ENCODE measurements at places on chromosomes 6 and 20.
A peak's percentile ranks its signal among the peaks of the same experiment; 100 is the strongest.

DNA sequence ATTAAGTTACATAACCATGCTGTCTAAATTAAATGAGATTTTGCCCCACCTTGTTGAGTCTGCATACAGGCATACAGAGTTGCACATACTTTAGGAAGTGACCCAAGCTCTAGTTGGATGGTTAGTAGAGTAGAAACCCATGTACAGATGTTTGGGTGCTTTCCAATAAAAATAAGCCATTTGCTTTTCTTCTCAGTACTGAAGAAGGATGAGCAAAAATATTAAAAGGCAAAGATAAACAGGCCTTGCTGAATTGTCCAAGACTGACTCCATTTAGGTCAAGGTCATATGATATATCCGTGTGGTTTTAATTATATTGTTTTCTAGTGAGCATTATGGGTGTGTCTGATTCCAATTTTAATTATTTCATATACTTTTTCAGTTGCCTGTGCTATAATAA, 589.4 kb downstream of the RFPL4B start:
- DNase-seq: no peak

- DNase-seq: no peak
Measured at GRCh38 chr20:57350081-57350710, 859 bp upstream of the RAE1 start.

GRCh38 chr20:32111753-32112152, 2.2 kb downstream of the TM9SF4 start:
- DNase-seq: no peak

- DNase-seq: no peak
Measured at GRCh38 chr6:21265730-21266044, 327.9 kb upstream of the SOX4 start.

GRCh38 chr6:28277746-28278145, 3.6 kb upstream of the PGBD1 start:
- DNase-seq: no peak

- DNase-seq: no peak
Measured at GRCh38 chr6:169024047-169024660, 229.5 kb downstream of the THBS2 start.

GRCh38 chr20:49115564-49115963, 69.5 kb downstream of the CSE1L start:
- DNase-seq: no peak

- DNase-seq: no peak
Measured at GRCh38 chr6:1039746-1040145, 272.2 kb upstream of the FOXQ1 start.

DNA sequence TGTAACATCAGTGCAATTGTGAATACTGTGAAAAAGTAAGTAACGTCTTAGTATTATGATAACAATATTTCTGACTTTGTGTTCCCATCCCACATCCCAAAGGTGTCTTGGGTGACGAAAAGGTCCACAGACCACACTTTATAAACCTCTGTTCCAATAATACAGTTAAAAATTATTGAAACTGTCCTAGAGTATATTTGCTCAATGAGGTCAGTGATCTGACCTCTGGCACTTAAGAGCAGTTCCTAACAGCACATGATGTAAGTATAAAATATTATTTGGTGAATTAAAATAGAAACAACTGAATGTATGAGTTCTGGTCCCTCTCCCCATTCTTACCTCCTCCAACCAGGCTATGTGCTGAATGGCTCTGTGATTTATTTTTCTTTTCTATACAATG, 566.4 kb upstream of the MMS22L start:
- no peak for DNase-seq

GRCh38 chr6:119145111-119145510, 66.6 kb upstream of the FAM184A start:
- no peak for DNase-seq

- DNase-seq: no peak
Measured at GRCh38 chr6:125974214-125974866, 12.0 kb upstream of the TRMT11 start.

DNA sequence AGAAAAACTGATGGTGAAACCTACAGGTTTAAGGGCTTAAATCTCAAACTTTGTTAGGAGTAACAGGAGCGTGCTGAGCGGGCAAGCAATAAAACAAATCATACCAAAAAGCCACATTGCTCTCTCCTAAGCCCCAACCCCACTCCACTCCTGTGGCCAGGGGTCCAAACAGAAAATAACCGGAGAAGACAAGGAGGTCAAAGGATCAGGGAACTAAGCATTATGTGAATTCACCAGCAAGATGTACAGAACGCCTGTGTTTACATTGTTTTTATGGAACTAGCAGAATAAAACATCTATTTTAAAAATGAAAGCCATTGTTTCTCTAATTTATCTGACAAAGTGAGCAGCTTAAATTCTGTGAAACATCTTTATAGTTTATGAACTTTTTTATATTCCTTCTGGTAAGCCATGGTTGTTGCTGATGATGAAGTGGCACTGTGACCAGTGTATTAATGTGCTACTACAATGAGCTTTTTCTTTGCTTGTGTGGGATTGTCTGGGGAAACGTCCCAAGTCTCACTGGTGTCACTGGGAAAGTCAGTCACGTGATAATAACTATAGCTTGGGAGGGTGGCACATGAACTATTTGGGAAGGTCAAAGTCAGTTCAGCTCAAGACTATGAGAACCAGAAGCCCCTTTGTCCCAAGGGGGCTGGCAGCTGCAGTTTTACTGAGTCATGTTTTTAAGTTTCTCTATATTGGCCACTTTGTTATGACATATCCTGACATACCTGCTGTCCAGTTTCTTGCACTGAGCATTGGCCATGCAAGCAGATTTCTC, 9.8 kb downstream of the FAM210B start:
- no peak for DNase-seq

DNA sequence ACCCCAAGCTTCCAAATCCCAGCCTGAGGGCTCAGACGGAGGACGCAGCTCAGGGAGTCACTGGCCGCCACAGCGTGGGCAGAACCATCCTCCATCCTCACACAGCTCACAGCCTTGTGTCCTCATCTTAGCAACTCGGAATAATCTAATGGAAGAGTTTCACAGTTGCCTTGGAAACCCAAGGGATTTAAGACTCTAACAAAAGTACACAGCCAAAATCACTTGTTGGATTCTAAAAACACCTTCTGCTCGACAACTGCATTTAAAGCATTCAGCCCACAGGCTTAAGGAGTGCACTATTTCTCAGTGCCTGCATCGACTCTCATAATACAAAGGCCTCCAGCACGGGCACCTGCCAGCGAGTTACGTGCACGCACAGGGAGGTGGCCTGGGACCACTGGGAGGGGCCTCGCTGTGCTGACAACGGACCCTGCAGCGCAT, 45.4 kb downstream of the ZBTB46 start:
- no peak for DNase-seq

DNA sequence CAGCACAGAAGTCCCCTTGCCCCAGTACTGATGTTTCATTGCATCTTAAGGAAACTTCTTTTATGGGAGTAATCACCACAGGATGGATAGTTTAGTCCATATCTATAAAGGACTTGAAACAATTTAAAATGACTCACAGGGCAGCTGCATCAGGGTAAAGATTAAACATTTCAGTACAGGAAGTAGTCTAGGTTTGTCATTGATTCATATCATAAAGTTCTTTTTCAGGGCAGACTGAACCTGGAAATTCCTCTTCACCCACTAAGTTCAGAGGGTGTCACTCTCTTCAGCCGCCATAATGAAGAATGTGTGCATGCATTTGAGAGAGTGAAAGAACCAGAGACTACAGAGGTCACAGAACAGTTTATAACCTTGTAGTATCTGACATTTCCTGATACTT, 296.3 kb upstream of the JAG1 start:
- DNase-seq: no peak

DNA sequence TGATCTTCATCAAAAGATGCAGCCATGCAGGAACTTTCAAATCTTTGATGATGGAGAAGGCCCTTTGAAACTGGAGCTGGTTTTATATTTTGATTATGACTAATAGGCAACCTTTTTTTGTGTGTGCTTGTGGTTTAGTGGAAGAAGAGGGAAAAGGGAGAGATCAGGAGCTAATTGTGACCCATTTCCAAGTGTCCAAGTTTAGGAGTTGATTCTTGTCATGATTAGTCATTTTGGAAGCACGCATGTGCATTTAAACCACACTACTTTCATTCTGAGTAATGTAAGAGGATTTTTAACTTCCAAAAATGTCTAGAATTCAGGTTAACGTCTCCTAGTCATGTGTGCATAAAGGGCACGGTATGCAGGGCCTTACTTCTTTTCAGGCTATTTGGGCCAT, 3.5 kb downstream of the FOXO3 start:
- peak; percentile 57 for DNase-seq

DNA sequence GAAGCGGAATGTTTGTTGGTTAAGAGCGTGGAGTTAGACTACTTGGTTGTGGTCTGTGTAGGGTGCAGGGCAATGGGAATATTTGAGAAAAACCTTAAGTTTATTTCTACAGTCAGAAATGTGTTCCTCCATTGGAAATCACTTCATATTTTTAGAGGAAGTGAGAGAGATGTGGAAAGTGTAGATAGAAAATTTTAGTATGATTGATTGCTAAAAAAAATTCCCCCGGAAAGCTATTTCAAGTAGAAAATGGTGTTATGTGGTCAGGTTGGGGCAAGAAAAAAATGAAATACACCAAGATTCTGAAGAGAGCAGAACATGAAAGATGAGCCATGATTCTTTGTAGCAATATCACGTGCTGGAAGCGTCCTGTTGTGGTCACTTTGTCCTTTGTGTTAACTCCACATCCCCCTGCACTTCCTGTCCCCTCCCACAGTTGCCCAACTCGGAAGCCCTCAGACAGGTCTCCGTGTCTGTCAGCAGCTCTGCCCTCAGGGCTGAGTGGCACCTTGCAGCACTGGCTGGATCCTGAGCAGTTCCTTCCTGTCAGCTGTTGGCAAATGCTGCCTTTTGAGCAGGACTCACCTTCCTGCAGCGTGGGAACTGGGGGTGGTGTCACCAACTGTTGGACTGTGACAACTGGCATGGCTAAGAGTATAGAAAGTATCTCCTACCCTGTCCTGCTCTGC, 137.5 kb upstream of the SLC24A3 start:
- peak; percentile 38 for DNase-seq

GRCh38 chr6:14210663-14211561, 93.3 kb downstream of the CD83 start:
- DNase-seq: peak; percentile 72

DNA sequence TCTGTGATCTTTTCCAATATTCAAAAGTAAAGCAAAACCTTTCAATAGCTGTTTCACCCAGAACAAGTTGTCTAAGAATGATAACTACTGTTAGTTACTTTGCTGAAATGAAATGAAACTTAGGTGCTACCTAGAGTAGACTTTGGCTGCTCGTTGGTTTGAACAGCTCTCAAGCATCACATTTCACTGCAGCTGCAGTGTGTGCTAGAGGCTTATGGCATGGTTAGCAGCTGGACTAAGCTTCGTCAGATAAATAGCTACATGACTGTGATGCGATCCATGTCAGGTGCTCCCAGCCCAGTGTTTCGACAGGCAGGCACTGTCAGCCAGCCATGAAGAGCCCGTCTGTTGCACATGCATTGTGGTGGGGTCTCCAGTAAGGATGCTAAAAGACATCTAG, 201.1 kb downstream of the TFAP2B start:
- no peak for DNase-seq

DNA sequence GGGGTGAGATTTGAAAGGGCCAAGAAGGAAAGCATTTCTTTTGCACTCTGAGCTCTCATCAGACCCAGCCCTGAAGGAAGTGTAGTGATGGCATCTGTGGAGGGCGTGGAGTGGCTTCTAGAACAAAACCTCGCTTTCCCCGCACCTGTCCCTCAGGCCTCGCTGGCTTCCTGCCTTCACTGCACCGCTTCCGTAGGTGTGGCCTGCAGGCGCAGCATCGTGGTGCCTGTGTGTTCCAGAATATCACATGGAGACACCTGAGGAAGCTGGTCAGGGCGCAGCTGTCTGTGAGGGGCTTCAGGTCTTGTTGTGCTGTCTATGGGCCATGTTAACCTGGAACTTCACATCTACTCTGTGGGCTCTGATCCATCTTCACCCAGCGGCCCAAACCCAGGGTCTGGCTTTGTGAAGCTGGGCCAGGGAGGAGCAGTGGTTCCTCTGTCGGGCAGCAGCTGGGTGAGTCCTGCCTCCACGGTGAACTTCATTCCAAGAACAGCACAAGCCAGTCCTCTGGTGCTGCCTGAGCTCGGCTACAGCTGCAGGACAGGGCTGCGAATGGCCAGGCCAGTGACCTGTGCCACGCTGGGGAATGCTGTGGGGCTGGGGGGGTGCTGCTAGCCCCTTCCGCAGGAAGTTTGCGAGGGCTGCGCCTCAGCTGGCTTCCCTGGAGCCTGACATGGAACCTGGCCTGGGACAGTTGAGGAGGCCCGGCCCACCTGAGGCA, 40.9 kb downstream of the DSTN start:
- no peak for DNase-seq

DNA sequence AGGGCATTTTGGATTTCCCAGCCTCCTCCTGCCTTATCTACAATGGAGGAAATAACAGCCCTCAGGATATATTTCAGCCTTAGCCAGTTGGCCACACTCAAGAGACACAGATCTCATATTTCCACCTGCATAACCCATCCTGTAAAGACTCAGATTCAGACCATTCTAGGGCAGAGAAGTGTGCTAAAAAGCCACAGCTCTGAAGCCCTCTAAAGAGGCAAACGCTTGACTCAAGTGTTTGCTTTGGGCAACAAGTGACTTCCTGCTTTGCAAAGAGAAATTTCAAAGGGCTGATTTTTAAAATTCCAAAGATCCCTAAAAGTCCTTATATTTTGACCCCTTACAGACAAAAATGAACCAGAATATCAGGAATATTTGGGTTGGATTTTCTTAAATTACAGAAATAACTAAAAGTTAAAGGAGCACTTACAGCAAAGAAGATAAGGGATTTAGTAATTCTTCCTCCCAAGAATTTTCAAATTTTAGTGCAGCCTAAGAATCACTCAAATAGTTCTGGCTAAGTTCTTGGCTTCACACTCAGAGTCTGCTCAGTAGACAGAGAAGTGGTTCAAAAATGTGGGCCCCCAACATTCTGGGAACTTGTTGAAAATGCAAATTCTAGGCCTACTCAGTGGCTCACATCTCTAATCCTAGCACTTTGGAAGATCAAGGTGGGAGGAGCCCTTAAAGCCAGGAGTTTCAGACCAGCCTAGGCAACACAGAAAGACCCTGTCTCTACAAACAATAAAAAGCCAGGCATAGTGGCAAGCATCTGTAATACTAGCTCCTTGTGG, 18.9 kb upstream of the ADGRF5 start:
- DNase-seq: no peak

DNA sequence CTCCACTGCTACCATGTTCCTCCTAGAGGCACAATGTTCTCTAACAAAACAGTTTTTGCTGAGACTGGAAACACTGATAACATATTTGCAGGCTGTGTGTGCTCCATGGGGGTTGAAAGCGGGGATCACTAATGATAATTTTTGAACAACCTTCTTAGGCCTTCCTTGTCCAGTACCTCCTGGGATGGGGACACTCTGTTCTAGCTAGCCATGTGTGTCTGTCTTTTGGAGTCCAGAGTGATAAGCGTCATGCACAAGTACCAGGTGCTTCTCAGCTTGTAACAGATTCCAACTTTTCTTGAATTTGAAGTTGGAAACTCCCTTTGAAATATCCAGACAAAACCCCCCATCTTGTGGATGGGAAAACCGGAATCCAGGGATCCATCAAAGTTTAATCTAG, 15.2 kb downstream of the PI3 start:
- DNase-seq: no peak
